ENCODE measurements at places on chromosomes 6 and 20.

DNA sequence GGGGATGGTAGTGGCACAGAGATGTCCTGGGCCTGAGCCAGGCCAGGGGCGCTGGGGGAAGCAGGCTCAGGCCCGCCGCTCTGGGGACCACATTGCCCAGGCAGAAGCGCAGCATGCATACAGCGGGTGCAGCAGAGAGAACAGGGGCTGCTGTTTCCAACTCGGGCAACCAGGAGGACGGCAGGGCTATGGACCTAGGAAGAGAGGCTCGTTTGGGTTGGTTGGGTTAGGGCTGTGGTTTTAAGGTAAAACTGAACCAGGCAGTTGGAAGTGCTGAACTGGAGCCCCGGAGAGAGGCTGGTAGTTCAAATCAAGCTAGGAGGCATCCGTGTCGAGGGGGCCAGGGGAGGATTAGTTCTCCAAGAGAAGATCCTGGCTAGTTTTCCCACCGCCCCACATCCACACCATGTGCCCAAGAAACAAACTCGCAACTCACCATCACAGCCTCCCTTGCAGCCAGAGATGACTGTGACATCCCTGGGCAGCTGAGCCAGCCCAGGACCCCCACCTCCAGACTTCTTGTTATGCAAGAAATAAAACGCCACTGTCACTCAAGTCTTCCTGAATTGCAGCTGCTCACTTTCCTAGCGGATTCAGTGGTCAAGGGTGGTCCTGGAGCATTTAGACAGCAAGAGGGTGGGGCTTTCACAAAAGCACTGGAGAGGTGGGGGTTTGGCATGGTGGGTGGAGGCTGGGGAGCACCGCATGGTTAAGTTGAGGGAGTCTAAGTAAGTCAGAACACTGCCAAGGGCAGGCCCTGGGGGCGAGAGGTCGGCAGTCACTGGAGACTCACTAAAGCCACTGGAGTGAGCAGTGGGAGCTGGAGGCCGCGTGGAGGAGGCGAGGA, 161.2 kb downstream of the GRM4 start:
- no peak for DNase-seq

GRCh38 chr6:7035837-7036249, 71.9 kb upstream of the RREB1 start:
- no peak for DNase-seq

DNA sequence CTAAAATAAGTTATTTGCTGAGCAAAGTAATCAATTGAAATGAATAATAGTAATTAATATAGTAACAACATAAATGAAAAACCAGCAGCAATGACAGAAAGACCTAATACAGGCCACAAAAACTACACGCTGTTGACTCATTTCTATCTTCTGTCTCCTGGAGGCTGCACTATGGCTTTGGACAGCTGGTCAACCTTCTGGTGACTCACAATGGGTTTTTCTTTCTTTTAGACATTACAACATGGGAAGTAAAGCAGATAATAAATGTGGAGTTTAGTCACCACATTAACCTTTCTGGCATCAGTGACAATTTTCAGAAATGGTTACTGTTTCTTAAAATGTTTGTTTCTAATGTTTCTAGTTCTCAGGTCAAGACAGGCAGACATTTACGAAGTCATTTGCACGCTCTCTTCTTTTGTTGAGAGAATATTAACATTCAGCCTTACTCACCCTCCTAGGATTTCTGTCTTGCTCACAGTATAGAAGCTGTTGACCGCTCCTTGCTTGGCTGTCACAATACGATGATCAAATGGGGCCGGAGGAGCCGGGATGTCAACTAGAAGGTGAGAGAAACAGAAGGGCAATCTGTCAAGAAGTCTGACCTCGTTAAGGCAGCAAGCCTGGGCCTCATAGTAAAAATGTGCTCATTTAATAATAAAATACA, 62.2 kb downstream of the MYLK4 start:
- DNase-seq, result no peak

DNA sequence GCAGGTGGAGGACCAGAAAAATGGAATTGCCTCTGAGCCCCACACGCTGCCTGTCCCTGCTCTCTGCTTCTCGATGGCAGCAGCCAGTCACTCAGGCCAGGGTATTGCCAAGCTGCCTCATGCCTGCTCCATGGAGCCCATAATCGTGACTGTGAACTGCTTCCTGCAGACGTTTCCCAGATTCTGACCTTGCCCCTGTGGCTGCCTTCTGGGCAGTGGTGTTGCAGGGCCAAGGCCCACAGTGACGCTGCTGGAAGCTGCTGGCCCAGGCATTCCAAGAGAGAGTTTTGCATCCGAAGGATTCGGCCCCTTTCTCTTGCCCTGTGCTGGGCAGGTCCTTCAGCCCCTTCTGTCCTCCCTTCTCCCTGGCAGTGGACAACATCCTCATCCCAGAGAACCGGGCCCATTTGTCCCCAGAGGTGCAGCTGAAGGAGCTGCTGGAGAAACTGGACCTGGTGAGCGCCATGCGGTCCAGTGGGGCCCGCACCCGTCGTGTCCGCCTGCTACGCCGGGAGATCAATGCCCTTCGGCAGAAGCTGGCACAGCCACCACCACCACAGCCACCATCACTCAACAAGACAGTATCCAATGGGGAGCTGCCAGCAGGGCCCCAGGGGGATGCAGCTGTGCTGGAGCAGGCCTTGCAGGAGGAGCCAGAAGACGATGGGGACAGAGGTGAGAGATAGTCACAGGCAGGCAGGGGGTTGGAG, 14.5 kb downstream of the BRPF3 start:
- no peak for DNase-seq

DNA sequence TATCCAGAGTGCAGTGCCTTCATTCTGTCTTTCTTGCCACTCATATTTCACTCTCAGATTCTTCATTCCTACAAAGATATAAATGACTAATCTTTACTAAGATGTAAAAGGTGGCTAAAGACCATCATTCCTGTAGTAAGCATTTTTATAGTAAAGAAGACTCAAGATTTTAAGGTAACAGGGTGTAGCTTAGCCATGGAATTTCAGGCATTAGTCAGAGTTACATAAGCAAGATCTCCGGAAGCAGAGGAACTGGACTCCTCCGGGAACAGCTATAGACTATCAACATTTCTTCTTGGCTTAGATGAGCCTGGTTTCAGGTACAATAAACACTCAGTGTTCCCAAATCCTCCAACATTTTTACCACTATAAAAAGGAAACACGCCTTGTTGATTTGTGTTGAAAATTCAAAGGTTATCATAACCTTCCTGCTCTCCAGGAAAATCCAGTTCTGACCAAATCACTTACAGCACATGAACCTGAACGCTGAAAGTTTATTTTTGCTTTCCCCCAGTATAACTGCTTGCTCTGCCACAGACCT, 23.7 kb downstream of the SERPINB1 start:
- no peak for DNase-seq

- no peak for DNase-seq
These were observed 210.4 kb upstream of the RNF24 start for GRCh38 chr20:4225745-4226144.

DNA sequence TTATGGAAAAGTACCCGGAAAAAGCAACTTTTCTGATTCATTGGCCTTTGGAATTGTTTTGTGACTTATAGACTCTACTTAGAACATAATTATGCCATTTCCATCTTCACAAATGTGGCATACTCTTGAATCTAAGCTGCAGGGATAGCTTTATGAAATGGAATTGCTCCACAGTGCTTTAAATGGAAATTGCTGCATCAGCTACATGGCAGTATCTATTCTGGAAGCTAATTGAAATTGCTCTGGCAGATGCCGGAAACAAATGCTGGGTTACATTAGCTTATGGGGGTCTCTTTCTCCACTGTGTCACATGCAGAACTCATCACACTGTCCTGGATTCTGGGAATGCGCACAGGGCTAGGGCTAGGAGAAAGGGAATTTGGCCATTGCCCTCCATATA, 108.9 kb downstream of the SAMD5 start:
- no peak for DNase-seq

DNA sequence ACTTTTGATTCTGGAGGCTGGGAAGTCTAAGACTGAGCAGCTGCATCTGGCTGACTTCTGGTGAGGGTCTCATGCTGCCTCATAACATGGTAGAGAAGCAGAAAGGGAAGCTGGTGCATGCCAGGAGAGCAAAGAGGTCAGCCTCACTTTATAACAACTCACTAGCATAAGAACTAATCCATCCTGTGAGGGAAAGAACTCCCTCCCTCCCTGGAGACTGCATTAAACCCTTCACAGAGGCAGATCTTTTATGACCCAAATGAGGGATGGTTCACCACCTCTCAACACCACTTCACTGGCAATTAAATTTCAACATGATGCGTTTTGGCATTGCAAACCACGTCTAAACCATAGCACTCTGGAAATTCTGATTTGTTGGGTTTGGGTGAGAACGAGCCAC, 33.9 kb downstream of the STXBP5 start:
- no peak for DNase-seq

DNA sequence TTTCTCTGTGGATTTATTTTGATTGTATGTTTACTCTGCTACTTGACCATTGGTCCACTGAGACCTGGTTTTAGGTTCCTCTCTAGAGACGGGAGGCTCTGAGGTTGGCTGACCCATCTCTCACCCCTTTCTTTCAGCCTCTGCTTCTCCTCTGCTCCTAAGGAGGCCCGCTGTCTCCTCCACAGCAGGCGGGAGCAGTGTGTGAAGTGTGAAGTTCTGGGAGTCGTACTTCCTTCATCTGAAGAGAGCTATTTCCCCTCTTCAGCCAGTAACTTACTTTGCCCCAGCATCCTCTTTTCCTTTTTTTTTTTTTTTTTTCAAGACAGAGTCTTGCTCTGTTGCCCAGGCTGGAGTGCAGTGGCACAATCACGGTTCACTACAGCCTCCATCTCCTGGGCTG, 21.1 kb downstream of the PDRG1 start:
- DNase-seq, result no peak

- no peak for DNase-seq
These were observed 752.4 kb upstream of the ADGRB3 start for GRCh38 chr6:67882436-67883311.

DNA sequence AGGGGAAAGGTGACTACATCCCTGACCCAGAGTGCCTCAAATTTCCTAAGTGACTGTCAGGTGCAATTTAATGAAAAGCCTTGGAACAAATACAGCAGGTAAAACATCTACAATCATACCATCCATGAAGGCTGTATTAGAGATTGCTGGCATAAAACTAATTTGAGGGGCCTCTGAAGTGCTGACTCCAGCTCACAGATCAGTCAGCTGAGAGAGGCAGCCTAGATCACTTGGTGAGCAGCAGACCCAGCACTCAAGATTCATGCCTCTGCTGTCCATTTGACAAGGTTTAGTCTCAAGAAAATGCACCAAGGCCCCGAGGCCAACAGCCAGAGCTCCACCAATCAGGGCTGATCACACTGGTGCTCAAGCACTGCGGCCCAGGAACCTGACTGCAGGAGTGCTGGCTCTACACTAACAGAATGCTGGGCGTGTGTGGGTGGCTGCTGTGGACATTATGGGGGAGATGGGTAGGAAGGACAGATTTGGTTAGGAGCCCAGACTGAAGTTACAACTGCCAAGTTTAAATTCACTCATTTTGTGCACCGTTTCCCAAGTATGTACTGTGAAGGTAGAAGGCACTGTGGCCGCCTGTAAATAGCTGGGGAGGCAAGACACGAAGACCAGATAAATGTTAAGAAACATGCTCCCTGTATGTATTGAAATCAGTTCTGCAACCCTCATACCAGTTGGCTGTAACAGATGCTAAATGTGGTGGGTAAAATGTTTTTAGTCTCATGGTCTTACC, 28.2 kb downstream of the SNX5 start:
- no peak for DNase-seq

DNA sequence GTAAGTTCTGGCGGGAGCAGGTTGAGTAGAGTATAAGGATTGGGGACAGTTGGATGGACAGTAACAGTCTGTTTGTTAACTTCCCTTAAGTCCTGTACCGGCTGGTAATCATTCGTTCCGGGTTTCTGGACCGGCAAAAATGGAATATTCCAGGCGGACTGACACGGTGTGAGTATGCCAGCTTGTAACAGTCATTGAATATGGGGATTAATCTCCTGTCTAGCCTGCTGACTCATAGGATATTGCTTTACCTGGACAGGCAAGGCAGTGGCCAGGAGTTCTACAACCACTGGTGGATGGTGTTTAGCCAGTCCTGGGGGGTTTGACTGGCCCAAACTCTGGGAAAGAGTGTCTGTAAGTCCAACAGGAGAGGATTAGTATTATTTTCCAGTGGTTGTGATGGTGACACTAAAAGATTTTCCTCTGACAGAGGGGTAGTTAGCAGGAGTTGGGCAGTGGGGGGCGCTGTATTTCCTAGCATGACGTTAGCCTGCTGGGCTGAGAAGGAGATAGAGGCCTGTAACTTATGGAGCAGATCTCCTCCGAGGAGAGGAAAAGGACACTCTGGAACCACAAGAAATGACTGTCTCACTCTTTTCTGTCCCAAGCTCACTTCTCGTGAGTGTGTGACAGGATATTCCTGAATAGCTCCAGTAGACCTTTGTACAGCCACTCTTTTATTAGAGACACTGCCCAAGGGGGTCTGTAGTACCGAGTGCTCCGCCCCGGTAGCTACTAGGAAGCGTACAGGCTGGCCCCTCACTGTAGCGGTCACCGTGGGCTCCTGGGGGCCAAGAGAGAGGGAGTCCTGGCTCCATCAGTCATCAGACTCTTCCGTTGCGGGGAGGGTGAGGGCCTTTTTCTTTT, 152.2 kb downstream of the TRIM27 start:
- DNase-seq, result no peak

- DNase-seq, result no peak
These were observed 27.2 kb downstream of the ARID1B start for GRCh38 chr6:156804402-156804801.

- no peak for DNase-seq
These were observed 67.6 kb downstream of the MRPL14 start for GRCh38 chr6:44059359-44060346.

- no peak for DNase-seq
These were observed 2.1 kb downstream of the NQO2 start for GRCh38 chr6:3001773-3002293.

DNA sequence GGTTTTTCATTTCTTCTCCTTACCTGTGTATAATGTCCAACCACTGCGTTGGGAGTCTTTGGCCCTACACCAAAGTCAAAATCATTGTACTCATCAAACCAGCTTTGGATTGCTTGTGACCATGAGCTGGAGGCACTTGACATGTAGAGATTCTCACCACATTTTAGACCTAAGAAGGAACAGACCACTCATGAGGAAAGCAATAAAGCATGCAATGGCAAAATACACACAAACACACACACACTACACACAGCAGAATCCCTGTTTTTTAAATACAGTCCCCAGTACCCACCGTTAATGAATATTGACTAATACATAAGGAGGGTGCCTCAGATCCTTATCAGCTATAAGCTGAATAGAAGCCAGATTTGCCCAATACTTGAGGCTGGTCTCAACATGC, 10.5 kb downstream of the CRISP3 start:
- DNase-seq, result no peak

GRCh38 chr6:148830614-148831013, 83.8 kb downstream of the UST start:
- no peak for DNase-seq

GRCh38 chr20:51419231-51419630, 123.3 kb downstream of the NFATC2 start:
- DNase-seq, result no peak

Data from anterior cingulate cortex (tissue), 58 donors.